AG09319 (cell line): ENCODE measurements at places on chromosomes 11 and 22.

- no peak for DNase-seq
These were observed 17.6 kb downstream of the PLA2G6 start for GRCh38 chr22:38163844-38164550.

- DNase-seq = no peak
These were observed 295.6 kb downstream of the TBC1D22A start for GRCh38 chr22:47057916-47058585.

- DNase-seq = no peak
These were observed 59.9 kb downstream of the FAT3 start for GRCh38 chr11:92284558-92284957.

- no peak for DNase-seq
These were observed 12.9 kb downstream of the CAPN5 start for GRCh38 chr11:77079666-77080065.

- DNase-seq = no peak
These were observed 114.6 kb upstream of the GRK3 start for GRCh38 chr22:25449781-25450317.

GRCh38 chr11:85825616-85826015 lies 14.7 kb upstream of the SYTL2 start:
- no peak for DNase-seq

DNA sequence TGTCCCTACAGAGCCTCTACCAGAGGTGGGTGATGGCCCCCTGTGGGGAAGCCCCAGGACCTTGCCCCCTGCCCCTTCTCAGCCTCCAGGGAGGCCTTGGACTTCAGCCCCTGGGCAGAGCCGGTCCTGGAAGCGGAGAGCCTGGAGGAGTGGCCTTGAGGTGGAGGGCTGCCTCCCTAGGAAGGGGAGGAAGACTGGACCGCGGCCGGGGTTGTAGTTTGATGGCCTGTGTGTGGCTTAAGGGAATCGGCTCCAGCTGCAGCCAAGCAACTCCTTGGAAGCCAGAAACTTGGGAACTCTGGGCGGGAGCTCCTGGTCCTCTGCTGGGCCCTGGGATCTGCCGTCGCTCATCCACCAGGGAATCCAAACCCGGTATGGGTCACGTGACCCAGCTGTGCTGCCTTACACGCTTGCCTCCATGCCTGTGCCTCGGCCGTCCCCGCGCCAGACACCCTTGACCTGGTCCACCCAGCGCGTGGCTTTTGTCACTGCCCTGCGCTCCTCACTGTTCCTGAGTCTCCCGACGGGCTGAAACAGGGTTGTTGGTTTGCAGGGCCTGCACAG lies 23.5 kb upstream of the ARHGAP8 start:
- DNase-seq = no peak
